Activated T-helper 2 cell treated with anti-CD3 and anti-CD28 coated beads, Interferon-gamma antibody, Interleukin-2, Interleukin-4, amounts not matched to agents 10 μg/mL and 5 μg/mL and 100 μg/mL, durations not matched to agents 14 hours and 24 hours and 36 hours (primary cell): ENCODE measurements at places on chromosomes 11 and 22. TPM values are rescaled to one million over a fixed set of nuclear protein-coding genes. Genes with fewer than 3 reads are reported as not detected.

The SLC22A25 gene
- total RNA-seq, result not detected in 2 replicates

The SMTNL1 gene
- total RNA-seq, result not detected in 2 replicates

The FGF19 gene
- total RNA-seq, result not detected in 2 replicates

The PKNOX2 gene
- total RNA-seq, result not detected in 2 replicates

The OSM gene
- total RNA-seq, result 148 and 152 TPM in 2 replicates

The MRGPRX3 gene
- total RNA-seq, result not detected in 2 replicates

DNA sequence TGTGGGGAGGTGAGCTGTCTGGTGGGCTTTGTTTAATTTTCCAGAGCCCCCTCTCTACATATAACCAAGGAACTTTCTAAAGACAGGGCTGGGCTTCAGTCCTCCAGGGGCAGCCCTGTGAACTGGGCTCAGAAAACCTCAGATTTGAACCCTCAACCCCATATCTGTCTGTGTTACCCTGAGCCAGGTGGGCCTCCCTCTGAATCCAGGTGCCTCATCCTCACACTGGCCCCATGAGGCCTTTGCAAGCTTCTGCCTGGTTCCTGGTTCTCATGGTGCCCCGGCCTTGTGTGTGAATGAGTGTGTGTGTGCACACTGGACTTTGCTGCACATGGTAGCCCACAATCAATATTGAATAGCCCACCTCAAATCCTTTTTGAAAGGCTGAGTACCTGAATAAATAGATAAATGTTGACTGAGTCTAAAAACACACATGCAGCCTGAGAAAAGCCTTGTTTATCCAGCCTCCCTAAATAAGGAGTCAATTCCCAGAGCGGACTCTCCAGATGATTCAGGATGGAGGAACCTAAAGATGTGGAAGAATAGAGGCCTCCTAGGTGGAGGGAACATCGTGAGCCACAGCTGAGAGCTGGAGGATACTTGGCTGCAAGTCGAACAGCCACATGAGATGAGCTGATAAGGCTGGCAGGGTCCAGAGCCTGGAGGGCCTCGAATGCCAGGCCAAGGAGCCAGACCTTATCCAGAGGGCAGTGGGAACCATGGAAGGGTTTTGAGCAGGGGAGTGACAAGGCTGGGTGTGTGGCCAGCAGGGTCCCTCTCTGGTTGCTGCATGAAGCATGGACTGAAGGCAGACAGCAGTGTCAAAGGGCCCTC lies 28.1 kb upstream of the P2RY2 start:
- no peaks in the 10 kb centered on the region for H3K36me3 ChIP-seq
- H3K4me3 ChIP-seq, result no peak overlapping the region
- no peak for DNase-seq
- H3K27me3 ChIP-seq, result peaks cover 6% of the 10 kb centered on the region

DNA sequence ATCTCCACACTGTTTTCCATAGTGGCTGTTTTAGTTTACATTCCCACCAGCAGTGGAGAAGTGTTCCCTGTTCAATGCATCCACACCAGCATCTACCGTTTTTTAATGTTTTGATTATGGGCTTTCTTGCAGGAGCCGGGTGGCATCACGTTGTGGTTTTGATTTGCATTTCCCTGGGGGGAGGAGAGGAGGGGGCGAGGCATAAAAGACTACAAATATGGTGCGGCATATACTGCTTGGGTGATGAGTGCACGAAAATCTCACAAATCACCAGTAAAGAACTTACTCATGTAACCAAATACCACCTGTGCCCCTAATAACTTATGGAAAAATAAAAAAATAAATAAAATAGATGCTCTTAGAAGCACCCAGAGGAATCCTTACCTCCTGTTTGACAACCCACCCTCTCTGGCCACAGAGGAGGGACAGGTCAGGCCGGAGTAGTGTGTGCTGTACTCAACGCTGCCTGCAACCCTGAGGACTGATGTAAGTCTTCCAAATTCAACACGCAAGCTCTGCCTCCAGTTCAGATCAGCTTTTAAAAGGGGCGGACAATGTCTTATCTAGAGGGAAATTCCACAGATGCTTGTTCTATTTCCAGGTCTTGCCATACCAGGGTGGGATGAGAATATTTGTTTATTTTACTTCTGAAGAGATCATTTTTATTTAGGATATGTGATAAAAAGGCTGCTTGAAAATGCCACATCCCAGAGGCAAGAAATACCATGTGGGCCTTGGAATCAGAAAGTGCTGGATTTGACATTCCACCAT lies 329.6 kb upstream of the B3GAT1 start:
- H3K4me3 ChIP-seq, result no peak overlapping the region
- H3K27ac ChIP-seq, result no peak overlapping the region
- no peaks in the 10 kb centered on the region for H3K36me3 ChIP-seq
- DNase-seq, result no peak
- peaks cover 1% of the 10 kb centered on the region for H3K4me1 ChIP-seq
- no peaks in the 10 kb centered on the region for H3K27me3 ChIP-seq

- H3K4me3 ChIP-seq, result no peak overlapping the region
- no peak overlapping the region for H3K27ac ChIP-seq
- H3K36me3 ChIP-seq, result no peaks in the 10 kb centered on the region
- no peaks in the 10 kb centered on the region for H3K4me1 ChIP-seq
Observed at GRCh38 chr11:104432981-104433380, 269.0 kb upstream of the PDGFD start.

GRCh38 chr22:21646608-21647590 lies 4.8 kb downstream of the SDF2L1 start:
- DNase-seq, result peak; percentile 70
- peaks cover 46% of the 10 kb centered on the region for H3K36me3 ChIP-seq
- H3K27ac ChIP-seq, result no peak overlapping the region
- H3K4me1 ChIP-seq, result peaks cover 24% of the 10 kb centered on the region
- H3K4me3 ChIP-seq, result no peak overlapping the region

DNA sequence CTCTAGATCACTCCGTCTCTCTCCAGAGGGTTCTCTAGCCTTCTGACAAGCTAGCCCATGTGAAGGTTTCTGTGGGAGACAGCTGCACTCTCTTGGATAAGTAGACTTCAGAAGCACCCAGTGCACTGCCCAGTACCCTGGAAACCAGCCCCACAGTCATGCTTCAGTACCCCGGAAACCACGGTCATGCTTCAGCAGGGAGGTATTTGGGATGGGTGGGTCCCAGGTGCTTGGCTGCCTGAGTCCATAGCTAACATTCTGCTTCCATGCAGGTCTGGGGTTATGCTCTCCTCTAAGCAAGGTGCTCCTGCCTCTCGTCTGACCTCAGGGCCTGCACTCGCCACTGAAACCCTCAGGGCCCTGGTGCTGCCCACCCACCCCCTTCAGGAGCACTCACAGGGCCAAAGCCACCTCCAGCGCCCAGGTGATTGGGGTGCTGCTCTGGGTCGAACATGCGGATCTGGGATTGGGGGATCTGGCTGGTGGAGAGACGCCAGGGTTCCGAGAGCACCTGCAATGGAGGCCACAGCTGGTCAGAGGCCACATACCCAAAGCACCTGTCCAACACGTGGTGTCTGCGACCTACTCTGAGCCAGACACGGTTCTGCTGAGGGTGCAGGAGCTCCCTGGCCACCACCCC lies 7.3 kb upstream of the SYCE3 start:
- no peaks in the 10 kb centered on the region for H3K4me1 ChIP-seq
- no peak overlapping the region for H3K27ac ChIP-seq
- peaks cover 43% of the 10 kb centered on the region for H3K36me3 ChIP-seq
- H3K27me3 ChIP-seq, result no peaks in the 10 kb centered on the region

DNA sequence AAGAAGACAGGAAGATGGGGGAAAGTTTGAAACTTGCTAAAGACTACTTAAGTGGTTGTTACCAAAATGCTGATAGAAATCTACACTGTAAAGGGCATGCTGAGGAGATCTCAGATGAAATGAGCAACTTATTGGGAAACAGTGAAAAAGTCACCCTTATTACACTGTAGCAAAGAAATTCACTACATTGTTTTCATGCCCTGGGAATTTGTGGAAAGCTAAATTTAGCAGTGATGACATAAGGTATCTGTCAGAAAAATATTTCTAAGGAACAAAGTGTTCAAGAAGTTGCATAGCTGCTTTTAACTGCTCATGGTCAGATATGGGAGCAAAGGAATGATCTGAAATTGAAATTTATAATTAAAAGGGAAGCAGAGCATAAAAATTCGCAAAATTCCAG lies 702.4 kb upstream of the LRRC4C start:
- no peaks in the 10 kb centered on the region for H3K27me3 ChIP-seq
- H3K4me3 ChIP-seq, result no peak overlapping the region
- H3K27ac ChIP-seq, result no peak overlapping the region

GRCh38 chr11:94325681-94326080 lies 21.3 kb downstream of the IZUMO1R start:
- H3K4me1 ChIP-seq, result no peaks in the 10 kb centered on the region
- DNase-seq, result peak; percentile 40
- H3K27me3 ChIP-seq, result peaks cover 9% of the 10 kb centered on the region
